ENCODE measurements at places on chromosomes 6 and 20.
A peak's percentile ranks its signal among the peaks of the same experiment; 100 is the strongest.

- no peak for DNase-seq
Measured at GRCh38 chr6:501891-502601, 110.5 kb downstream of the IRF4 start.

DNA sequence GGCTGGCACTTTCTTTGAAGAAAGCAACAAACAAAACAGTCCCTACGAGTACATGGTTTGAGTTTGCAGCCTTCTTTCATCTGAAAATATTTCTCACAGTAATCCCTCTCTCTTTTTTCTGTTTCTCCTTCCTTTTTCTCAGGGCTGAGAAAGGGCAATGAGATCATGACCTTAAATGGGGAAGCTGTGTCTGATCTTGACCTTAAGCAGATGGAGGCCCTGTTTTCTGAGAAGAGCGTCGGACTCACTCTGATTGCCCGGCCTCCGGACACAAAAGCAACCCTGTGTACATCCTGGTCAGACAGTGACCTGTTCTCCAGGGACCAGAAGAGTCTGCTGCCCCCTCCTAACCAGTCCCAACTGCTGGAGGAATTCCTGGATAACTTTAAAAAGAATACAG, 80.7 kb upstream of the CLDN20 start:
- no peak for DNase-seq

DNA sequence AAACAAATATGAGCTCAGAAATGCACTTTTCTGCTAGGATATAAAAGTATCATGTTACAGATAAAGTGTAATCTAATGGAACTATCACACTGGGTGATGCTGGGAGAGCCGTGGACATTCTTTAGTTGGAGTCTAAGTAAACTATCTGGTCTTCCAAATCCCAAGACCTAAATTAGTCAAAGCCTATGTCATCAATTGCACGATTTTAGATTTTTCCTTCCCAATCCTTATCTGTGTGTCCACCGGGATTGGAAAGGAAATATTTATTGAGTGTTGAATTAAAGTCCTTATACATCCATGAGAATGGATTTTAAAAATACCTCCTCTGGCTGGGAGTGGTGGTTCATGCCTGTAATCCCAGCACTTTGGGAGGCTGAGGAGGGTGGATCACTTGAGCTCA, 19.6 kb upstream of the MRAP2 start:
- DNase-seq = no peak

DNA sequence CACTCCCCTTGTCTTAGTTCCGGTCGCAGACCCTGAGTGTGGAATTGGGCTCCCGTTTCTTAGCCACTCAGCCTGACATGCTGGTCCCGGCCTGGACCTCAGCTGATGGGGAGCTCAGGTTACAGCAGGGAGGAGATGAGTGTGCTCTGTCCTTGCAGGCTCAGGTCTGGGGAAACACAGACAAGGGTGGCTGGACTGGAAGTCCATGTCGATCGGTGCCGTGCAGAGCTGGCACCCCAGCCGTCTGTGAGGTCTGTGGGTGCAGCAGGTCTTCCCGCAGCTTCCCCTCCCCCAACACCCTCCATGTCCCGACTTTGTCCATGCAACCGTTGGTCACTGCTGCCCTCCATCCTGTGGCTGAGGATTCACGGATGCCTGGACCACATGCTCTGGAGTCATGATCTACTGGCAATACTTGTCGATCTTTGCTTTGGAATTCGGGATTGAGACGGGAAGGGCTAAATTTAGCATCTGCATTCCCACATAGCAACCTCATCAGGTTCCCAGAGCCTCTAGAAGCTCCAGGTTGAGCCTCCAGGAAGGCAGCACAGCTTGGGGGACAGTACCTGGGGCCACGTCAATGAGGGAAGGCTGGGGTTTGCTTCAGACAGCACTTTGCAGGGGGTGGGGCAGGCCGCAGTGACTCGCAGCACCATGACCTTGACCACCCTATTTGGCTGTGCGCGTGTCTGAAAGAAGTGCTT, 118.8 kb downstream of the PSMB1 start:
- DNase-seq = no peak

GRCh38 chr6:119207971-119208725, 129.7 kb upstream of the FAM184A start:
- no peak for DNase-seq

GRCh38 chr6:116046737-116047136, 14.0 kb downstream of the FRK start:
- DNase-seq = no peak

- no peak for DNase-seq
Measured at GRCh38 chr6:140579918-140580317, 1205.5 kb upstream of the CITED2 start.

DNA sequence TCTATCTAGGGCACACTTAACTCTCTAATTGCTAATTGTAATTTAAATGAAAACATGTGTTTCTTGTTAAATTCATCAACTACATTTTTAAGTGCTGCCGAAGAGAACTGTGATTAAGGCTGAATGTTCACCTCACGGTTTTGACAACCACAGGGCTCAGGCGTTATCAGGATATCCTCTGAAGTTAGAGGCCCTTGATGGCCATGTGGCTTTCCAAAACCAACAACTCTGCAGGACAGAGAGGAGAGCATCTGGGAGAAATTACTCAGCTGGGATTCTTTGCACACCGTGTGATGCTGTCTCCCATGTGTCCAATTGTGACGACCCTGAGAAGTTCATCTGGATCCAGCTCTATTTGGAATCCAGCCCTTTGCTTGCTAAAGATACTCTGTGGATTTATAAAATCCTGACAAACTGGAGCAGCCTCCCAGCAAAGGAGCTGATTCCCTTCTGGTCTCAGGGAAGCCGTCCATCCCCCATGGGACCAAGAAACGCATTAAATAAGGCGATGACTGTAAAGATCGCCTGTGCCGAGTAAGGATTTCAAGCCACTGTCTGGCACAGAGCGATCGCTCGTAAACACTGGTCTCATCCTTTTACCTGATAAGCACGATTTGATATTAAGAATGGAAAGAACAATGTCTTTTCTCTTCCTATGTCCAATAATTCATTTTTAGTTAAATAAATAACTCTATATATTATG, 401.1 kb downstream of the CD83 start:
- no peak for DNase-seq

DNA sequence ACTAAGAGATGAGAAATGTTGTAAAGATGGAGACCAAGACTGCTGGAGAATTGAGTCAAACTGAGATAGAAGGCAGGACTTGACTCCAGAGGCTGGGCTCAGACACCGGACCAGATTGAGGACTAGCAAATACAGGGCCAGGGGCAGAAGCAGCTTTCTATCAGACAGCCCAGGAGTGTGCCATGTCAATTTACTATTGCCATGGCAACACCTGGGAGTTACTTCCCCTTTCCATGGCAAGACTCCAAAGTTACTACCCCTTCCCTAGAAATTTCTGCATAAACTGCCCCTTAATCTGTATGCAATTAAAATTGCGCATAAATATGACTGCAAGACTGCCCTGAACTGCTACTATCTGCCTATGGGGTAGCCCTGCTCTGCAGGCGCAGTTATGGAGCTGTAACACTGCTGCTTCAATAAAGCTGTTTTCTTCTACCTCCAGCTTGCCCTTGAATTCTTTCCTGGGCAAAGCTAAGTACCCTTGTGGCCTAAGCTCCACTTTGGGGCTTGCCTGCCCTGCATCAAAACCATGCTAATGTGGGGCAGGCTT, 90.1 kb upstream of the EDN1 start:
- no peak for DNase-seq

DNA sequence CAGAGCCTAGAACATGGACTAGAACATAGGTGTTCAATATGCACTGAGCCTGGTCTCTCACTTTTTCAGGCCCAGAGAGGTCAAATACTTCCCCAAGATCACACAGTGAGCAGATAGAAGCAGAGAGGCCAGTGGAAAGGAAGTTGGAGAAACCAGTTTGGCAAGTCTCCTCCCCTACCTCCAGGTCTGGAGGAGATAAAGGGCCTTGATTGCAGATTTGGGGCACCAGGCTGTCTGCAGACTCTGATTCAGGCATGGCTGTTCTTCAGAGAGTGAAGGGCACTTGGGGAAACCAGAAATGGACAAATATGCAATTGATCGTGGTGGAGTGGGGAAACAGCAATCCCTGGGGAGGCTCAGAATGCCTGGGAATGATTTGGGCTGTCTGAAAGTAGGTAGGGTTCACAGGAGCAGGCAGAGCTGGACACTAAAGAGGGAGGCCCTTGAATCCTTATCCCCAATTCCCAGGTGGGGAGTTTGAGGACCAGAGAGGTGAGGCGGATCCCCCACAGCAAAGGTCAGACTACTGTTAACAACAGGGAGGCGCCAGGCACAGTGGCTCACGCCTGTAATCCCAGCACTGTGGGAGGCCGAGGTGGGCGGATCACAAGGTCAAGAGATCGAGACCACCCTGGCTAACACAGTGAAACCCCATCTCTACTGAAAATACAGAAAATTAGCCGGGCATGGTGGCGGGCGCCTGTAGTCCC, 2.3 kb downstream of the PEDS1 start:
- no peak for DNase-seq

- DNase-seq = no peak
Measured at GRCh38 chr6:68139130-68139529, 496.0 kb upstream of the ADGRB3 start.

DNA sequence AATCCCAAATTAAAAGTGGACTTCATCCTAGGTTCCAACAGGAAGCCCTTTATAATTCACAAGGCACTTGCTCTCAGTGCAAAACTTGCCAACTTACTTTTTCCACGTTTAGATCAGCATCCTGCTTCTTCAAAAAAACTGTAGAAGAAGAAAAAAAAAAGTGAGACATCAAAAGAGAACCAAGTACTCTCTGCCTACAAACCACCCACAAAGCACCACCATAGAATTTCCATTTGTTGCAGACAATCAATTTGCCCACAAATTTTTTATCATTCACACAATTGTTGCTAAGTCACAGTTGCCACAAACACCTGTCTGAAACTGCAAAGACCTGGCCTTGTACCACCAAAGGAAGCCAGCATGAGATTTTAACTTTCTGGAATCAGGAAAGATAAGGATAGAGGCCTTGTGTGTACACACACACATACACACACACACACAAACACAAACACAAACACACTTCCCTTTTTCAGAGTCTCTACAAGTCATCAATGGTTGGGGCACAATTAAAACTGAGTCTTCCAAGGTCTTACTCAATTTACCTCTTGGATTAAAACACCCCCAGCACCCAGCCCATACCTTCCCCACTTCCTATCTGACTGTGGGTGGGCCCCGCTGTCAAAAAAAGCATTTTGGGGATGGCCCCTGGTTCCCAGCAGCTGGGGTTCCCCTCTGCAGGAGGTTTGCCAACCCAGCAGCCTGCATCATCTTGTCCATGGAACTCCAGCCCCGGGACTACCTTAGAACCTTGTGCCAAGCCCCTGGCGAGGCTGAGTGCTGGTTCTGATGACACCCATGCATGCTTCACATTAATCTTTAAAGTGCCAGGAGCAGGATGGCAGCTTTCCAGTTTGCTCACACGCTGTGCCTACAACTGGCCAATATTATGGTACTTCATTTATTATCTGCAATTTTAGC, 26.5 kb downstream of the FYN start:
- DNase-seq = no peak

DNA sequence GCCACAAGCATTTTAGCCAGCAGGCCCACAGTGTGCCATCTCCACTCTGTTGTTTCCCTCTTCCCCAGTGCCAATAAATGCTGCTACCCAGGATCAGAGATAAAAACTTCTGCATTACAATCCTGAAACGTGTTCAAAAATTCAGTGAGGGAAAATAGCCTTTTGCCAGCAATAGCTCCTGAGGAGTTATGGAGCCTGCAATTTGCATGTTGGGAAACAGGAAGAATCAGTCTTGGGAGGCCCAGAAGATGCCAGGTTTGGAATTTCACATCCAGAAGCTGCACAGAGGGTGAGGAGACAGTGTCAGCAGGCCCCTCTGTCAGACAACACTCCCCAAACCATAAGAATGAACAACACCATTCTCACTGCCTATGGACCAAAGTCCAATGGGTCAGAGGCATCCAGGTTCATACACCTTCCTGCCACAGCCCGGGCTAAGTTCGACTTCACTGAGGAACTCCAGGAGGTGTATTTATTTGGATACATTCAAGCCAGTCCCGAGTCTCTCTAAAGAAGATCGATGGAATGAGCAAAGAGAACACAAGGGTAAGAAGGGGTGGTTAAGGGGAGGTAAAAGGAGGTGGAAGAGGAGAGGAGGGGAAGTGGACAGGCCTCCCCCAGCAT, 20.8 kb downstream of the RRBP1 start:
- peak; percentile 50 for DNase-seq

- no peak for DNase-seq
Measured at GRCh38 chr6:3714111-3714510, 37.4 kb downstream of the PXDC1 start.

DNA sequence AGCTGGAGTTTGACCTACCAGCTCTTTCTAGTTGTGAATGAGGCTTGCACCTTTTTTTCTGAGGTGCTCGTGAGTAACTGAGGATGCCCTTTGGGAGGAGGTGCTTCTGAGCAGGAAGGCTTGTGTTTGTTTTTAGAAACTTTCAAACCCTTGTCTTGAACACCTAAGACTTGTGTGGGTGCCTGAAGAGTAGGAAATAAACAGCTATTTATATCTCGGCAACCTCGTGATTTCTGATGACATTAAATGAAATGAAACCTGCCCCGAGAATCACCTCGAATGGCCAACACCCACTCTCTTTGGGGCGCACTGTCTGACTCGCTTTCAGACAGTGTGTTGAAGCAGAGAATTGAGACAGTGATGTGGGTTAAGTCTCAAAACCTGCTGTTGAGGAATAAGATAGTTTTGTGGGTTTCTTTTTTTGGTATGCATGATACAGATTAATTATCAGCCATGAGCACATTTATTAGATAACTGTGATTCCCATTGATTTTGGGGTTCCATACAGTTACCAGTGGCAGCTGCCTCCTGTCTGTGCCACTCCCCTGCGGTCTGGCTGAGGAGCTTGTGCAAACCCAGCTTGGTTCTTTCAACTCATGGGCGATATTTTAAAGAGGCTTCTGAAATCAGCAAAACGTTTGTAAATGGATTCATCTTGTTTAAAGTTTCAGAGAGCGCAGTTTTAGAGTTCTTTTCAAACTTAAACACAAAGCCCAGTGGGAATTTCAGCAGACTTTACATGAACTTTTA, 8.4 kb downstream of the IRF4 start:
- no peak for DNase-seq

GRCh38 chr20:37773291-37773826, 79.5 kb downstream of the CTNNBL1 start:
- DNase-seq = no peak

DNA sequence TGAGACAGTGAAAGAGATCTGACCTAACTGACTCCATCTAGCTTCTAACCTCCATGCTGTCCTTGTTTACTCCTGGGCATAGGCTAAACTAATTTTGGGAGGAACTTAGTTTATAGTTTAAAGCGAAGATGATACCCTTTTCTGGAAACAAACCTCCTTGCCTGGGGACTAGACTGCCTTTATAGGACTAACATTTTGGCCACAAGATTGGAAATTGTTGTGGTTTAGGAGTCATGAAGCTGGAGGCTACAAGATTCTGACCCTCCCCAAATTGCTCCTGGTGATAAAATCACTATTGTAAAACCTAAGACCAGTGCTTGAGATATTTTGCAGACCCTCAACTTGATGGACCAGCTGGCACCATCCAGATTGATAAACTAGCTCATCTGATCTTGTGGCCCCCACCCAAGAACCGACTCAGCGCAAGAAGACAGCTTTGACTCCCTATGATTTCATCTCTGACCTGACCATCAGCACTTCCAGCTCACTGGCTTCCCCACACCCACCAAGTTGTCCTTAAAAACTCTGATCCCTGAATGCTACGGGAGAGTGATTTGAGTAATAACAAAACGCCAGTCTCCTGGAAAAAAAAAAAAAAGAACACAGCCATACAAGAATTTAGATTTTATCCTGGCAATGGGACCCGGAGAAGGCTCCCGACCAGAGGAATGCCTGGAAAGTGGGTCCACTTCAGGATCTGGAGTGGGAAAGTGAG, 63.0 kb downstream of the ABHD12 start:
- DNase-seq = no peak

GRCh38 chr6:18213439-18213838, 50.9 kb downstream of the DEK start:
- DNase-seq = no peak
